ENCODE measurements at places on chromosomes 5 and 9. TPM values are rescaled to one million over a fixed set of nuclear protein-coding genes. Genes with fewer than 3 reads are reported as not detected.

- peaks cover 47% of the 10 kb centered on the region for H3K4me1 ChIP-seq
- peaks cover 55% of the 10 kb centered on the region for H3K36me3 ChIP-seq
- DNase-seq: no peak
- no peak overlapping the region for H3K4me3 ChIP-seq
Measured at GRCh38 chr5:96775689-96776088, 32.1 kb downstream of the ERAP1 start.

GRCh38 chr9:130185490-130186031, 13.4 kb downstream of the NCS1 start:
- no peak for DNase-seq
- peak overlapping the region; percentile 58 for H3K4me3 ChIP-seq
- H3K27me3 ChIP-seq: no peaks in the 10 kb centered on the region
- H3K27ac ChIP-seq: peak overlapping the region; percentile 95
- H3K36me3 ChIP-seq: no peaks in the 10 kb centered on the region
- peaks cover 100% of the 10 kb centered on the region for H3K4me1 ChIP-seq

The ACTBL2 gene
- total RNA-seq: not detected

DNA sequence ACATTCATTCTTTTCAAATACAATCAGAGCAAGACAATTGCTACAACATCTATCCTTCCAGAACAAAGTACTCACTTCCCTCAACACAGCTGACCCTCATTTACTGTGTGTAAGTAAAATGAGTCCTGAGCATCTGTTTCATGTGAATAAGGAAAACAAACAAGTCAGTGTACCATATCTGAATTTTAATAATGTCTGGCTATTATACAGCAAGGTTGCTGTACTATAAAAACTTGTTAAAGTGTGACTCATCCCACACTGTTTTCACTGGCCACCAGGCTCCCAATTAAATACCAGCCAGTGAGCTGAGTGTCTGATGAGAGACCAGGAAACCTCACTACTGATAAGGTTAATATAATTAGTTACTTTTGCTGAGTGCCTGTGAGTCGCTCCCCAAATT, 339.8 kb downstream of the AGTPBP1 start:
- H3K4me1 ChIP-seq: no peaks in the 10 kb centered on the region
- H3K27ac ChIP-seq: no peak overlapping the region
- no peak for DNase-seq

DNA sequence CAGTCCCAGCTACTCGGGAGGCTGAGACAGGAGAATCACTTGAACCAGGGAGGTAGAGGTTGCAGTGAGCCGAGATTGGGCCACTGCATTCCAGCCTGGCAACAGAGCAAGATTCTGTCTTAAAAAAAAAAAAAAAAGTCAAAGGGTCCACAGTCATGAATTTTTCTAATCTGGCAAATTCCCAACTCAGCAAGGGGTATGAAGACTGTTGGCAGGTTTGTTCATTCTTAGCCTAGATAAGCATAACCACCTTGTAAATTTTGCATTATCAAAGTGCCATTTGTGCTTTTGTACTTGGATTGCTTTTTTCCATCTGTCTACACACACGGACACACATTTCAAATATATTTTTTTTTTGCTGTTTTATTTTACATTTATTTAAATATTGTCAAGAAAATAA, 299.8 kb upstream of the NUDT12 start:
- no peaks in the 10 kb centered on the region for H3K36me3 ChIP-seq
- H3K4me3 ChIP-seq: no peak overlapping the region
- no peaks in the 10 kb centered on the region for H3K27me3 ChIP-seq
- DNase-seq: no peak
- H3K4me1 ChIP-seq: no peaks in the 10 kb centered on the region

DNA sequence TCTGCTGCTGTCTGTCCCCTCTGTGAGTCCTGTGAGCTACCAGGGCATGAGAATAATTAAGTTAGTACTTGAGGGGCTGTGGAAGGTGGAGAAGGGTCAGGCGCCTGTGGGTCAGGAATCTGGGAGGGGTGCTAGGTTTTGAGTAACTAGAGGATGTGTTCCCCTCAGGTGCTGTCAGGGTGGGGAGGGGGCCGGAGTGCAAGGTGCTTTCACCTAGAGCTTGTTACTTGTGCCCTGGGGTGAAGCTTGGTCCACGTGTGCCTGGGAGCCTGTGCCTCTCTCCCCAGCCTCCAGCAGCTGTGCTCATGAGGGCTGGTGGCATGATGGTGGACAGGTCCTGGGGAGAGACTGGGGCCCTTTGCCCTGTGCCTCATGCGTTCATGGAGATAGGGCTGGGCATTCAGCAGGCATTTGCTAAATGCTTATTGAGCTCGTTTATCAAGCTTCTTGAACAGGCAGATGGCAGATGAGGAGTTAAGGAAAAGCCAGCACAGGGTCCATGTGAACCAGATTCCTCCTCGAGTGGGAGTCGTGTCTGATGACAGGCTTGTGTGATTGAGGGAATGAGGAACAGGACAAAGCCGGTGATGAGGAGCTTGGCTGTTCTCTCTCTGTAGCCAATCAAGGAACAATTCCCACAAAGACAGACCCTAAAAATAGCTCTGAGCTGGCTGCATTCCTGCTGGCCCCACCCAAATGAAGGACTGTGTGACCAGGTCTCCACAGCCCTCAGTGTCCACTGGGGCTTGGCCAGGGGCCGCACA, 40.9 kb downstream of the CACNA1B start:
- no peaks in the 10 kb centered on the region for H3K36me3 ChIP-seq
- DNase-seq: no peak
- no peak overlapping the region for H3K27ac ChIP-seq
- H3K4me3 ChIP-seq: no peak overlapping the region

The SHOC1 gene
- total RNA-seq: not detected

GRCh38 chr5:119316906-119317305, 38.9 kb upstream of the TNFAIP8 start:
- no peaks in the 10 kb centered on the region for H3K36me3 ChIP-seq
- H3K4me3 ChIP-seq: no peak overlapping the region
- no peaks in the 10 kb centered on the region for H3K27me3 ChIP-seq
- peaks cover 23% of the 10 kb centered on the region for H3K4me1 ChIP-seq
- H3K27ac ChIP-seq: no peak overlapping the region
- DNase-seq: no peak

- H3K4me1 ChIP-seq: peaks cover 33% of the 10 kb centered on the region
- H3K27me3 ChIP-seq: no peaks in the 10 kb centered on the region
- peaks cover 83% of the 10 kb centered on the region for H3K36me3 ChIP-seq
- no peak overlapping the region for H3K4me3 ChIP-seq
- DNase-seq: no peak
Measured at GRCh38 chr5:178227138-178227659, 5.4 kb downstream of the PHYKPL start.

The SCGB3A2 gene
- total RNA-seq: not detected

The ARID3C gene
- not detected for total RNA-seq

The ZBTB43 gene
- 9.3 TPM for total RNA-seq

DNA sequence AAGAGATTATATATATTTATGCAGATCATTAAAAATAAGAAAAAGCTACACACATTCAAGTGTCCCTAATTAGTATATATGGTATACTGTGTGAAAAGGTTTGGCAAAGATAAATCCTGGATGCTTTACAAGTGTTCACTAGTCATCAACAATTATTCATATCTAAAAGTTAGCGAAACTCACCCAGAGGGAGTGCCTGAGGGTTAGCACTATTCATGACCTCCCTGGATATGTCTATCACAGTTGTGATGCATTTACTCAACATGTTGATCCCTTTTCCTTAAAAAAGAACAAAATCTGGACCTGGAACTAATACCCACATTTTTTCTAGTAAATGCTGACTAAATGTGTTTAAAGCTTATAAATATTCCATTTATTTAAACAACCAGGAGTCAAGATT, 273.0 kb upstream of the SMC2 start:
- H3K27ac ChIP-seq: no peak overlapping the region
- no peak for DNase-seq
- H3K4me1 ChIP-seq: no peaks in the 10 kb centered on the region
- H3K27me3 ChIP-seq: no peaks in the 10 kb centered on the region
- H3K36me3 ChIP-seq: no peaks in the 10 kb centered on the region

DNA sequence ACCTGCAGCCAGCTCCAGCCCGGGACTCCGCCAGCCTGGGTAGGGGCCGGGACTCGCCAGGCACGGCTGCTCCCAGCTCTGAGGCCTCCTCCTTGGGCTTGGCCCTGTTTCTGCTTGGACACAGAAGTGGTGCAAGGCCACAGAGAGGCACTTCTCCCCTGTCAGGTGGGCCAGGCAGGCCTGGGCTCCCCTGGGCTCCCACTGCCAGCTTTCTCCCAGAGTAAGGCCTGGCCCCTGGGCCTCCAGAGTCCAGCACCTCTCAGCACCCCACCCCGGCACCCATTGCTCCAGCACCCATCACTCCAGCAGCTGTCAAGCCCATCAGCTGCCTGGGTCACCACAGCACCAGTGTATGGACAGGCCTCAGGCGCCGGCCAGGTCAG, 71.1 kb upstream of the LRRTM2 start:
- no peak overlapping the region for H3K4me3 ChIP-seq
- H3K36me3 ChIP-seq: peaks cover 41% of the 10 kb centered on the region
- H3K27me3 ChIP-seq: no peaks in the 10 kb centered on the region

DNA sequence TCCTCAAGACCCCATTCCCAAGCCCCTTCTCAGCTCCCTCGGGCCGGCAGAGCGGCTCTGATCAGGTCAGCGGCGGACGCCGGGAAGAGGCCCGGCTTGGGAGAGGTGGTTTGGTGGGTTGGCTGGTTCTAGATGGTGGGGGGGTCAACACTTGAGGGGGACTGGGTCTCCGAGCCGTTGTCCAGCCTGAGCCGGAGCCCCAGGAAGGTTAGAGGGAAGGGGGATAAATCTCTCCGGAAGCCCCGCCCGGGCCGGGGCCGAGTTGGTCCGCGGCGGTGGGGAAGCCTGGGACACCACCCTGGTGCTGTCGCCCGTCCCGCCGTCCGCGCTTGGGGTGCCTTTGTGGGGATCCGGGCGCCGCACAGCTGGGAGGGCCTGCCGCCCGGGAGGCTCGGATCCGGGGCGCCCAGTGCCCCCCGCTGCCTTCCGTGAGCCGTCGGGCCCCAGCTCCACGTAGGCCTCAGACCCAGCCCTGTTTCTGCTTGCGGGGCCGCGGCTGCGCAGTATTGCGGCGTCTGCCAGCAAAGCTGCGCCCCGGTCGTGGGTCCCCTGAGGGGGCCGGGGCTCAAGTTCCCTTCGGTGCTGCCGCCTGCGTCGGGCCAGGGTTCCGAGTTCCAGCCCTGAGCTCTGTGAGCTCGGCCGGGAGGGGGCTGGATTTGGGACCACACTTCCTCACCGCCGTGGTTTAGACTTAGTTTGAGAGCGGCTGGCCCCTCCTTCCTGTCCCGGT, 542 bp upstream of the TRIM52 start:
- peak overlapping the region; percentile 91 for H3K4me3 ChIP-seq
- no peaks in the 10 kb centered on the region for H3K27me3 ChIP-seq
- H3K36me3 ChIP-seq: peaks cover 22% of the 10 kb centered on the region
- H3K27ac ChIP-seq: peak overlapping the region; percentile 100

The PCDHGB6 gene
- total RNA-seq: 6.2 TPM

The PCDHB3 gene
- total RNA-seq: 0.83 TPM

DNA sequence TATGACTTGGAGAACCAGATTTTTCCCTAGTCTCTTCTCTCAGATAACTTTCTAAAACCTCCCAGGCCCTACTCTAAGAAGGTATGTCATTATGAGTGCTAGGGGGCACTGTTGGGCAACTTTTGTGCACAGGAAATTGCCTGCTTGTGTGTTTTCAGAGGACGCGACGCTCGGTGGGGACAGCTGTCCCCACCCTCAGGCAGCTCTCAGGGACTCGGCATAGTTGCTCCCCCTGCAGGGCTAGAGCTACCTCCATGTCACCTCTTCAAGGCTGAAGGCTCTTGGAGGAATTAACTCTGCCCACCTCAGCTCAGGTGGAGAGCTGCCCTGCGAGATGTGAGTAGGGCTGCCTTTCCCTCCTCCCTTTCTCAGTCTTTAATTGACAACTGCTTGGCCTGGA, 10.2 kb upstream of the TIFAB start:
- no peak for DNase-seq
- H3K27ac ChIP-seq: no peak overlapping the region
- H3K4me1 ChIP-seq: peaks cover 13% of the 10 kb centered on the region
- H3K27me3 ChIP-seq: no peaks in the 10 kb centered on the region
- H3K4me3 ChIP-seq: no peak overlapping the region
- no peaks in the 10 kb centered on the region for H3K36me3 ChIP-seq

Data from esophagus muscularis mucosa (tissue), 4 donors.